ENCODE measurements at places on chromosomes 13 and 19.

GRCh38 chr19:41690801-41691065, 2.7 kb upstream of the CEACAM7 start:
- no peak for DNase-seq

DNA sequence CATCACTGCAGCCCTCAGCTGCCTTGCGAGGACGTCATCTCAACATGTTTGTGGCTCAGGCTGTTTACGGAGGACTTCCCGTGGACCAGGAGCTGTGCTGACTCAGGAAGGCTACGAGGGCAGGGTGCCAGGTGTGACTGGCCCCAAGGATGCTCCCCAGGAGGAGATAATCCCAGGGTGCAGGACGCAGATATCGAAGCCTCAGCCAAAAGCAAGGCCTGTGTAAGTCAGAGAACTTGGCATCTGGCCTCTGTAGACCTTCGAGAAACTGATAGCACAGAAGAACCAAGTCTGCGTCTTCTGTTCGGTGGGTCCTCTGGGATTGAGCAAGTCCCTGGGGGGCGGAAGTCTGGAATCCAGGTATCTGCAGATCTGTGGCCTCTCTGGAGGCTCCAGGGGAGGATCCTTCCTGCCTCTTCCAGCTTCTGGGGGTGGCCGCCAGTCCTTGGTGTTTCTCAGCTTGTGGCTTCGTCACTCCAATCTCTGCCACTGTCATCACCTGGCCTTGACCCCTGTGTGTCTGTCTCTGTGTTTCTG, 2.6 kb upstream of the DOHH start:
- DNase-seq, result no peak

DNA sequence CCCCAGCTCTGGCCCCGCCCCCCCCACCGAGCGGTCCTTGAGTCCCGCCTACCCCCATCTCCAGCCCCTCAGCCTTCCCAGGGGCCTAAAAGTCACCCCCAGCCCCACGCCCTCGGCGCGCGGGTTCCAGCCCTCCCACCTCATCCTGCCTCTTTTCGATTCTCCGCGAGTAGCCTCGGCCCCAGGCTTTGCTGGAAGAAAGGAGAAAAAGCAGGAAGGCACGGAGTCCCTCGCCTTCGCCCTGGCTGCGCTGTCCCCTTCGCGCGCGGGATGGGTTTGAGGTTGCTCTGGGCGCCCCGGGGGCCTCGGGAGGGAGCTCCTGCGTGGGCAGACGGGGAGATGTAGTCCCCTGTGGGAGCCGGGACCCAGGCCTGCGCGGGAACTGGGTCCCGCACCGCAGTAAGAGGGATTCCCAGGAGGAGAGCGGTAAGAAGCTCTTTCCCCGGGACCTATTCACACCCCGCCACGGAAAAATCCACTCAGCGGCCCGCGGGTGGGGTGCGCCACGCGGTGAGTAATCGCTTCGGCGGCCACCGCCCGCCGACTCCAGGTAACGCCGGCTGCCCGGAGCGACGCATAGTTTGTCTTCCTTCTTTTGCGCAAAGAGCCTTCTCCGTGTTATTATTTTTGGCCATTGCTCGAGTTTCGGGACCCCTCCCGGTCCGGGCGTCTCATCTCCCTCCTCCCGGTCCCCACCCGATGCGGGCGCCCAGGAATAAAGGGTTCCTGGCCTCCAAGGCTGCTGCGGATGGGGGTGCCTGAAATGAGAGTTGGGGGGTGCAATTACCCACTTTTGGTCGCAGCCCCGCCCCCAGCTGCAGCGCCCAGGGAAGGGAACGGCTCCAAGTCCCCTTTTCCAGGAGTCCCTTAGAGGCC, 865 bp upstream of the CRLF1 start:
- no peak for DNase-seq

GRCh38 chr13:30413842-30414241, 8.5 kb upstream of the UBE2L5 start:
- no peak for DNase-seq

DNA sequence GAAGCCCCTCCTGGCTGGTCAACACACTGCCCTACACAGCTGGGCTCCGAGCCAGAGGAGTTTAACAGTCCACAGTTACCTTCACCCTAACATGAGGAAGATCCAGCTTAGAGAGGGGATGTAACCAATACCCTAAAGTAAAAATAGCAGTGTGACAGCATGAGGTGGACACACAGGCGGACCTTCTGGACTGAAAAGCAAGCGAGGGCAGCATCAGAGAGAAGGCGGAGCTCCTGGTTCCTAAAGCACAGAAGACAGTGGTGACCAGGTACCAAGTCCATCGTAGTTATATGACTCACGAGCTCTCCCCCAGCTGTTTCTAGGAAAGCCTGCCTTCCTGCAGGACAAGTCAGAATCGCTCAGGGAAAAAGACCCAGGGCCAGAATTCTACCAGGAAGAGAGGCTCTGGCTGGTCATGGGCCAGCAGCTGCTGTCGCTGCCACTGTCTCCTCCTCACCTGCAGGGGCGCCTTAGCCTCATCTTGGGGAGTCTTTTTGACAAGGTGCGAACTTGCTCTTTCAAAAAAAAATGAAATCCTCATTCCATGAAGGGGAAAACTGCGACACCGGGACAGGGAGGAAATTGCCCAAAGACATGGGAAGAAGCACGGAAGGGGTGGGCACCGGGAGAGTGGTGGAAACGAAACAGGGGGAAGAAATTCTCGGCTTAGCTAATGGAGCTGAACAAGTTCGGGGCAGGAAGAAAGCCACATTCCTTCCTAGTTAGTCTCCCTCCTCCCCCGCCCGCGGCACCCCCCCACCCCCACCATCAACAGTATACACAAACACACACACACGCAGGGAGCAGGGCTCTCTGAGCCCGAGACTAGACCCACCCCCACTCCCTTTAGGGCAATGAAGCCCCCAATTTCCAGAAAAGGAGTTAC, 1.7 kb downstream of the ELL start:
- DNase-seq, result peak; percentile 64

DNA sequence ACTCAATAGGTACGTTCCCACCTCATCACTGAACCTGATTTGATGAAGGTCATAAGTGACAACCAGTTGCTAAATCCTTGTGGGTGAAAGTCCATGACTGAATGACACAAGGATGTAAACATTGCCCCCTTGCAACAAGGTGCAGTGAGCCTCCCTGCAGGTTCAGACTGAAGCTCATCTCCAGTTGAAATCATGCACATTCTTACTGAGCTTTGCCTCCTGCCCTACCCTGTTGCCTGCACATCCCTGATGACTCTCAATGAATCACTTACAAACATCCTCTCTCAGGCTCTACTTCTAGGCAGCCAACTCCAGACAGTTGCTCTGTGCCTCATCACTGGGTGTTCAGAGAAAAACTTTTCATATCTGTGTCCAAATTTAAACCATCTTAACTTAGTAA, 42.5 kb upstream of the ARGLU1 start:
- no peak for DNase-seq

GRCh38 chr19:46014534-46014933, 8.3 kb downstream of the PGLYRP1 start:
- no peak for DNase-seq

DNA sequence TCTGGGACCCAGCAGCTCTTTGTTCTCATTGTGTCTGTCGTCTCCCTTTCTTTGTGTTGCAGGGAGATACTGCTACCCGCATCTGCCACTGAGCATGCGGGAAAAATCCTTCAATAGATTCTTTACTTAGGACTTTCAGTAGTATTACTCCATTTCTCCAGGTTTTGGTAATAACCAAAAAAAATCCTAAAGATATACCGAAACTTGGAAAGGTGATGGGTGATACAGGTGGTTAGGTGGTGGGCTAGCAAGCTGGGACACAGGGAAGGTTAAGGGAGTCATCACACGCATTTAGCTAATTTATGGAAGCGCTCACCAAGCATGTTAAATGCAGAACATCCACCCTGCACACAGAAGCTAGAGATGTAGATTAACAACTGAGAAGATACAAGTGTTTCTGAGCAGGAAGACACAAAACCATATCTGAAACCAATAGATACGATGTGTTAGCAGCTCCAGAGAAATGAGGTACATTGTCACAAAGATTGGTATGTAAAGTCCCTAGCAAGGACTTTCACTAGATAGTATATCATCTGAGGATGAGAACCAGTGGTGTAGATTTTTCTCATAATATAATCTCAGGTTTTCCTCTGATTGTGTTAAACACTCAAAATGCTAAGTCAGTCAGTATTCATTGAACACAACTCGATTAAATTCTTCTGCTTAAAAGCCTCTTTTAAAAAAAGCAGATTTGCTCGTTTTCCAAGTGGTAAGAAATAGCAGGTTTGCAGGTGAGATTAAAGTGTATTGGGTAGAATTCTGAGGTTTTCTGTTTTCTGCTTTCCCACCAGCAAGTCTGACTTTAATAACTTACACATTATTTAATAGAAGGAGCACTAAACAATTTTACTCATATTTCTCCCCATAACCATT, 1.2 kb upstream of the SLAIN1 start:
- DNase-seq, result peak; percentile 33

DNA sequence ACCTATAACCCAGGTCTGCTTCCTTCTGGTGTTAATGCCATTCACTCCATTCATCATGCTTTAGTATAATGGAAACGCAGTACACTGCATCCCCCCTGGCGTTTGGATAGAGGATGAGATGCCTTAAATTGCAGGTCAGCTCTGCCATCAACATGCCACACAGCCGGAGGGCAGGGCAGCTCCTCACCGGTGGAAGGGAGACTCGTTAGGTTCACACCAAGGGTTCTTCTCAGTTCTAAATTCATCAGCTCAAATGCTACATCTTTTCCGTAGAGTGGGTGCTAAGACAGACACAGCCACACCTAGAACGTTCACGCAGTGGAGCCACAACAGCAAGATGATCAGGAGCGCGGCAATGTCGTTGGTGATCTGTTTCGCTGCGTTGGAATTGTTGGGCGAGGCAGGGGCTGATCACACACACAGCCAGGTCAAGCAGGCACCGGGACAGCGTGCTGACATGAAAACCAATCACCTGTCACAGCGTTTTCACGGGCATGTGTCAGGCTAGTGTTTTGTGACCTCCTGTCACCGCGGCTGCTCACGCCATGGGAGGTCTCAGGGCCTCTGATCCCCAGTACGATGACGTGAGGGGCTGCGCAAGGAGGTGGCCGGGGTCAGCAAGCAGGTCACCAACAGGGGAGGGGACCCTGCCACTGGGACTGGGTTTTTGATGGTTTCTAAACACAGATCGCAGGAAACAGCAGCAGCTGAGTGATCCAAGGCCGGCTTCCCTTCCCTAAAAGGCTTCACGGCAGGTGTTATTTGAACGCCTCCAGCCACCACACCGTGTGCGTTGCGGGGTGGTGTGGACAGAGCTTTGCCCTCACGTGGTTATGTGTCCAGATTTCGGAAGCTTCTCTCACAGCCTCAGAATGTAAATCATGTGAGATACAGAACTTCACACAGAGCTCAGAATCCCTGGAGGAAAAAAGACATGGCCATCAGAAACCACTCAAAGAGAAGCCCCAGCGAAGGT, 94.3 kb upstream of the IRS2 start:
- no peak for DNase-seq

DNA sequence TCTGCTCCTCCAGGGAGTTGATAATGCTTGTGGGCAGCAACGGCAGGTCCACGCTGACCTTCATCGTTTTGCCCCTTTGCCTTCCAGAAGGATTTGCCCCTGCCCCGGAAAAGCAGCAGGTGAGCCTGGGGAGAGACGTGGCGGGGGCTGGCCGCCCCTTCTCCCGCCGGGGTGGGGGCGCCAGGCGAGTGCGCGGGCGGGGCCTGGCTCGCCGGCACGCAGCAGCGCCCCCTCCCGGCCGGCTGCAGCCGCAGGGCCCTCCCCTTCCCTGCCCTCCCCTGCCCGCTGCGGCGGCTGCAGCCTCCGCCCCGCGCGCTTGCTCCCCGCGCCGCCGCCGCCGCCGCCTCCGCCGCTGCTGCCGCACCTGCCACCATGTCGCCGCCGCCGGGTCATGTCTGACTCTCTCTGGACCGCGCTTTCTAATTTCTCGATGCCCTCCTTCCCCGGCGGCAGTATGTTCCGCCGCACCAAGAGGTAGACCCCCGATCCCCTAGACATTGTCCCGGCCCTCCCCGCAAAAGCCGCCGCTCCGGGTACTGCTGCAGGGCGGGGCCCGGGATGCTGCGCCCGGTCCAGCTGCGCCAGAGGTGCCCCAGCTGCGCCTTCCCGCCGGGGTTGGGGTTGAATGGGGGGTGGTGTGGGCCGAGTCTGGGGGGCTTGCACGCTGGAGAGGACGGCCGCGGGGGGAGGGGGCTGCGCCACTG, at the start of gene MAST1:
Gene MAST1, plus strand, starts transcription at position 334 of the 704 bp plus-strand sequence. Its CDS starts 58 bp downstream, at position 392.
- DNase-seq, result no peak

GRCh38 chr13:74687442-74688182, 553.4 kb upstream of the KLF12 start:
- no peak for DNase-seq

- DNase-seq, result no peak
Observed at GRCh38 chr13:100898431-100898830, 223.8 kb upstream of the TMTC4 start.

DNA sequence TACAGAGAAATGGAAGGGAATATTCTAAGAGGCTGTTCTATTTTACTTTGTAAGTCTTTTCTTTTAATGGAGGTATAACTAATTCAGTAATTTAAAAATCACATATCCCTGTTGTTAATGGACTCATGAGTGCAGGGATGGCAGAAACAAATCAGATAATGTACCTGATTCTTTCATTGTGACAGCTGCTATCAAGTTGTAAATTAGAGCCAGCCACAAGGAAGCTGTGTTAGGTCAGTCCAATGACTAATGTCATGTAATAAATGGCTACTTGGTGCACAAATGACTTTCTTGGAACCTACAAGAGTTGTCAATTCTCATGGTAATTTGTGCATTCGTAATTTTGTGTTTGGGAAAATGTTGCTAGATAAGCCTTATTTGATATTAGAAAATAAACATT, 446.4 kb downstream of the DCT start:
- no peak for DNase-seq

DNA sequence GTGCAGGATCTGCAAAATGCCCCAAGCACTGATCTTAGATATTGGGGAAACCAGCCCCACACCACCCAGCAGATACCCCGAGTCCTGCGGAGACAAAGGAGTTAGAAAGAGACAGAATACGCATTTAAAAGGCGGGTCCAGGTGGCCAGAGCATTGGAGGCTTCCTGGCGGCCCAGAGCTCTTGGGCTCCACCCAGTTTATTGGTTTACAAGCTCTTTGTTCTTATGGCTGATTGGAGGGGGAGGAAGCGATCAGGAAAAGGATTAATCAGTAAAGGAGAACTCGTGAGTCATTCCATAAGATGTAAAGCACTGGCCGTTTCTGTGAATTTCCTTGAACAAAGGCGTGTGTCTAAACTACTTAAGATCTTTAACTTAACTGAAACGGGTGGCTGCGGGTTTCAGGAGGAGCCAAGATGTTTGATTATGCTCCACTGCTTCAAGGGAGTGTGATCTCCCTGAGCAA, 926 bp downstream of the ZNF587 start:
- peak; percentile 25 for DNase-seq

DNA sequence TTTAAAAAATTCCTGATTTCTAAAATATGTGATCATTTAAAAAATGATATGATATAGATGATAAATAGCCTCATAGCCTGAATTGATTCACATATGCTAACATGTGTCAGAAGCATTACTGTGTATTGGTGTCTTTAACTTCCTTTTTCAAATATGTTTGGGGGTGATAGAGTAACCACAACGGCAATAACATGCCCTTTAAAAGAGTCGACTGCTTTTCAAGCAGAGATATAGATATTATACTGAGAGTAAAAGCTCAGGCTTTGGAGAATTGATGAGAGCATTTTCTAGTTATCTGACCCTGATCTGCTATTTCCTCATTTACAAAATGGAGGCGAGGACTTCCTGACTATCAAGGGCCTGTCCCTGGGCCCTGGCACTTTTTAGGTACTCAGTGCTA, 260.5 kb downstream of the DCT start:
- no peak for DNase-seq

- DNase-seq, result no peak
Observed at GRCh38 chr19:11414544-11414943, 4.6 kb downstream of the RGL3 start.

GRCh38 chr13:30191491-30192100, 115.8 kb downstream of the KATNAL1 start:
- DNase-seq, result no peak
